ENCODE measurements at places on chromosomes 16 and 17.

DNA sequence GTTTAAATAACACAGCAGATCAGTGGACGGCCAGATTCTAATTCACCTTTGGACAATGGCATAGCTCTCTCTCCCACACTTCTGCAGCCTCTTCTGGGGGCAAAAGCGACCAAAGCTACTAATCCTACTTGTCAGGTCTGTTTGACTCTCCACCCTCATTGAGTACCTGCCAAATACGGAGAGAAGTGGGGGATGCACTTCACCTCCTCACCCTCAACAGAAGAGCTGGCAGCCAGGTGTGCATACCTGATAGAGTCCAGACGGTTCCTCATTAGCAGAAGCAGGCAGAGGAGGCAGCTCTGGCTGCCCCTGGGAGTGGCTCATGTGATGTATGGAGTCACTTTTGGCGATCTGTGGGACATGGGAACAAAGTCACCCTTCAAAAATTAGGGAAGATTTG lies 4.9 kb downstream of the DNAH3 start:
- no peak for DNase-seq

DNA sequence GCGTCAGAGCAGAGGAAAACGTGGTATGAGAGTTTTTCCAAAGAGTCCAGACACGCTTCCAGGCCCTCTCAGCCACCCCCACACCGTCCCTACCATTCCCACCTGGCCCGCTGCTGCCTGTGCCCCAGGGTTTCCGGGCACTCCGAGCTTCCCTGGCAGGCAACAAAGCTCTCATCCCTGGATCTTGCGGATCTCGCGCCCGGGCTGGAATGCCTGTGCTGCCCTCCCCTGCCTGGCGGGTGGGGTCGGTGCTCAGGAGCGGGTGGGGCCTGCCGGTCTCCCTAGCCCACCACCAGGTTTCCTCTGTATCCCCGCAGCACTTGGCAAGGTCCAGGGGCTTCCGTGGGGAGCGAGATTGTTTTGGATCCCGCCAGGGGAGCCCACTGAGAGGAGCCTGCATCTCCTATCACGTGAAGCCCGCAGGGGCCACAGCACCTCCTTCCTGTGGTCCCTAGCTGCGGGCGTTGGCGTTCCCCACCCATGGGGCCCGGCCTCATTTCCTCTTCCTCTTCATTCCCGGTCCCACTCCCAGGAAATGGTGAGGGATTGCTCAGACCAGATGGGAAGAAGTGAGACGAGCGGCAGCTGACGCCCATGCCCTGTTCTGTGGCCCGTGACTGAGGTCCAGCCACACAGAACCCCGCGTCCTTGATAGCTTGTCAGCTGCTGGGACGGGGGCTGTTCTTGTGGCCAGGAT lies 11.0 kb downstream of the TBC1D24 start:
- DNase-seq, result no peak

DNA sequence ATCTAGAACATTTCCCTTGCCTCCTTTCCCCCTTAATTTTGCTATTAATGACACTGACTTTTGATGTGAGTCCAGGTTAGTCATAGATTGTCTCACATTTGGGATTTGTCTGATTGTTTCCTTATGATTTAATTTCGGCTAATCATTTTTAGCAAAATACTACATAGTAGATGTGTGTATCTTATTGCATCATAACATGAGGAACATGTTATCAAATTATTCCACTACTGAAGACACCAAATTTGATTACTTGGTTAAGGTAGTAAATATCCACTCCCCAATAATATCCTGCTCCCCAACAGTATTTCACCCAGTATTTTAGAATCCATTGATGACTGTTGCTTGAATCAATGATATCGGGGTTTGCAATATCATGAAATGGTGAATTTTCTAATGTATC lies 2.7 kb downstream of the POLG2 start:
- no peak for DNase-seq

- DNase-seq, result no peak
These were observed 635 bp downstream of the SCPEP1 start for GRCh38 chr17:56978441-56979090.

DNA sequence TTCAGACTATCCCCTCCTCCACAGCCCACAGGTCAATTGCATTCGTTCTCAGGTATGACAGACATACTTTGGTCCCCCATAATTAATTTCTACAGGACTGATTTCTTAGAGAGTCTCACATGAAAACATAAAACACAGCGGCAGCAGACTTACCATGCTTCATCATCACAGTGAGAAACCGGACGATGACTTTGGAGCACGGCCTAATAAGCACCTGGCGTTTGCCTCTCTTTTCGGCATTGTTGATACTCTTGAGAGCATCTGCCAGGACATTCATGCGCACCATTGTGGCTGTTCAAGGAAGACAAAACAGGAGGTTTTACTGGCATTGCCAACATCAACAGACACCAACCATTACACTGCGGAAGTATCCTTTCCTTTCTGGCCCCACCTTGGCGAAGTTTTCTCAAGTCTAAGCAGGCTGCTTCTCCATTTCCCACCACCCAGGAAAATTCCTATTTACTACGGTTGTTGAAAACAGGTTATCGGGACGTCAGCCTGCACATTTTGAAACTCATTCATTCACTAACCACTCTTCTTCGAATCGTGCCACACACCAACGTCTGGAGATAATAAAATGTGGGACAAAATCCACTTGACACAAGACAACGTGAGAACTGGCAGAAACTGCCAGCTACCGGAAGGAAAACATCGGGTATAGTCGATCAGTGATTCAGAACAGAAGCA lies 1.2 kb downstream of the RPS15A start:
- DNase-seq, result peak; percentile 14

DNA sequence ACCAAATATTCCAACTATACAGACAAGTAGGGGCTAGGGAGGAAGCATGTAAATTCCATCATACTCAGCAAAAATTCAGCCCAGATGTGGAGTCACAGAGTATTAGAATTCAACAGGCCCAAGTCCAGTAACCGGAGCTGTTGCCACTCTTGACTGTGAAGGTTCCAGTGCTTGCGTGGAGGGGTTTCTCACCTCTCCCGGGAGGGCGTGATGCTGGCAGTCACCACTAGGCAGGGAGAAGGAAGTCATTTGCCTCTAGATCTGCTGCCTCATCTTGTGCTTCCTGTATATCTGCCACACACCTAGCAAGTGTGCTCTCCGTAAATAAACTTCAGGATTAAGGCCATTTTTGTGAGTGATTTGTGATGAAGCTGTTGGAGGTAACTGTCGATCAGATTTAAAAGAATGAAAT lies 1.0 kb upstream of the CKLF start:
- DNase-seq, result peak; percentile 15

GRCh38 chr16:88856122-88856827 lies 472 bp downstream of the GALNS start:
- no peak for DNase-seq

Measured in AG08395 (cell line).